A673 (cell line): ENCODE measurements at places on chromosomes 1 and 21. TPM values are rescaled to one million over a fixed set of nuclear protein-coding genes. Genes with fewer than 3 reads are reported as not detected.

AUNIP gene
- 17.7 and 18.9 TPM in 2 replicates for total RNA-seq

DNA sequence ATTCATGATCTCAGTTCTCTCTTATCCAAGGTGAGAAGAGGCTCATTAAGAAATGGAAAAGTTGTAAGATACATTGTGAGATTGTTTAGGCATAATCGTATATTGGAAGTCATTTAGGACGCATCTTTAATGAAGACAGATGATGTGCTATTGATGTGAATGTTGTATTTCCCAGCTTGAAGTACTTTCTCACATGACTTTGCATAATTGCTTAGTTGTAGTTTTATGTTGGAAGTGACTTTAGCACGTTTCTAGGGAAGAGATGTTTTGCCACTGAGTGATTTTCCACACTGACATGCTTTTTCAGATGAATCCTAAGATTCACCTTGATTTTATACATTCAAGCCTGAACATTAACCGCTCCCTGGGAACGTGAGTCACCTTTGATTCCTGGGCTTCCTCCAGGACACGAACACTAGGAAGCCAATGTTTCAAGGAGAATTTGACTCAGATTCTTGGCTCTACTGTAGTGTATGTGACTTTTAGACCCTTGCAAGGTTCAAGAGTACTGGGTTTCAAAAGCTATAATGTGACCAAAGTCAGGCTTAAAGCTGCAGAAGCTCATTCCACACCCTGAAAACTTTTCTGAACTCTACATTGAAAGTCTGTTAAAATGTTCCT, 27.9 kb downstream of the ANGEL2 start:
- no peak for DNase-seq

- DNase-seq: no peak
Measured at GRCh38 chr1:218322762-218323161, 22.4 kb upstream of the TGFB2 start.

- peak; percentile 86 for DNase-seq
Measured at GRCh38 chr21:44792702-44793591, 8.7 kb downstream of the UBE2G2 start.

E2F2 gene
- 45.0 and 46.1 TPM in 2 replicates for total RNA-seq

CRYAA gene
- not detected in 2 replicates for total RNA-seq

ST6GALNAC5 gene
- total RNA-seq: not detected in 2 replicates

DNA sequence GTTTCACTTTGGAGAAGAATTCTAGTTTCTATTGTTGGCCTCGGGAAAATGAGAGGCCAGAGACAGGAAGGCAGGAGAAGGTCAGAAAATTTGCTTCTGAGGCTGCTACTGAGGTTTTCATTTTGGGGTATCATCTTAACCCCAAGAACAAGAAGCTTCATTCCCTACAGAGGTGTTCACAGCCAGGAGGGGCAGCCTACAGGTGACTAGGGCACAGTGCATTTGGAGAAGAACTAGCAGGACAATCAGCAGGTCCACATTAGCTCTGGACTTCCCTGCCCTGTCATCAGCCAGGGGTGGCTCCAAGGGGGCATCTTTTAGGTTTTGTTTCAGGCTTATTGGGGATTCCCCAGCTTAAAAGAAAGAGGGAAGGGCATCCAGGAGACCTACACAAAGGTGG, 12.1 kb upstream of the ZNF496 start:
- DNase-seq: no peak

- DNase-seq: no peak
Measured at GRCh38 chr21:14684071-14684470, 138.0 kb upstream of the SAMSN1 start.

DNA sequence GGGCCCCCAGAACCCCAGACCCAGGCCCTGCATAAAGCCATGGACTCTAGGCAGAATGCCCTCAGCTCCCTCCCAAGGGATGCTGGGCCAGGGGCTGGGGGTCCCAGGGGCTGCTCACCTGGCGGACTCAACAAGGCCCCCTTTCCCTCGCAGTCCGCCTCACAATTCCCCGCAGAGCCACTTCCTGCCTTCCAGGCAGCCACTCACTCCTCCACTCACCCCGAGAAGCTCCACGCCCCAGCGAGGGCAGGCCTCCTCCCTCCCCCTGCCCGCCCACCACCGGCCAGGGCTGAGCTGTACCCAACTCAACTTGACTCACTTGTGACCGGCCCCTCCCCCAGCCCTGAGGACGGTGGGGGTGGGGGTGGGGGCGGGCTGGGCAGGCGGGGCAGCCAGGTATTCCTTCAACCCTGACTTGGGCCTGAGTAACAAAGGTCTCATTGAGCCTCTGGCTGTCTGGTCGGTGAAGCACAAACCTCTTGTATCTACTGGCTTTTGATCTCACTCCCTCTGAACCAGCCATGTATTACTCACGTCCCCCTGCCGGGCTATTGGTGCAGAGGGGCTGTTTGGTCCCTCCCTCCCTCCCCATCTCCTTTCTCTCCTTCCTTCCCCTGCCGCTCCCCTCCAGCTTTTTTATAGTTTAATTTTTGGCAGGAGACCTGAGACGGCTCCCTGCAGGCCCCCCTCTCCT, 5.9 kb downstream of the BLACAT1 start:
- DNase-seq: peak; percentile 69

UBE2U gene
- total RNA-seq: not detected in 2 replicates

- DNase-seq: no peak
Measured at GRCh38 chr1:63884486-63884885, 110.7 kb downstream of the ROR1 start.

- DNase-seq: no peak
Measured at GRCh38 chr1:96308314-96308713, 413.3 kb upstream of the PTBP2 start.

DNA sequence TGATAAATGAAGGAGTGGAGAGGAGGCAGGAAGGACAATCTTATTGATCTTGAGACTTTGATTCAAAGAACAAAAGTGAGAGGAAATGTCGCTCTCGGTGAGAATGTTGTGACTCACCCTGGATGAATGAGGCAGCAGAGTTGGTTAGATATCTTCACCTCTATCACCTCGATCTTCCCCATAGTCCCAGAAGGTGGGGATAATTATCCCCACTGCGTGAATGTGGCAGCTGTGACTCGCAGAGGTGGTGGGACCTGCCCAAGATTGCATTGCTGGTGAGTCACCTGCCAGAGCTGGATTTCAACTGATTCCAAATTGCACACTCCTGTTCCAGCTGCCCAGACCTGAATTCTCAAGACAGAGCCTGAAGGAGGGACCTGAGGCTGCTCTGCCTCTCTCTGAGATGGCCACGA, 105.0 kb downstream of the MATN1 start:
- no peak for DNase-seq

GOLPH3L gene
- 22.6 and 26.7 TPM in 2 replicates for total RNA-seq

S100A9 gene
- total RNA-seq: not detected in 2 replicates

KIF26B gene
- total RNA-seq: not detected in 2 replicates

- DNase-seq: no peak
Measured at GRCh38 chr1:55640708-55641473, 425.7 kb upstream of the USP24 start.

- no peak for DNase-seq
Measured at GRCh38 chr21:35720208-35720731, 340.1 kb downstream of the SETD4 start.

- no peak for DNase-seq
Measured at GRCh38 chr1:226978432-226979114, 38.5 kb downstream of the COQ8A start.

- peak; percentile 95 for DNase-seq
Measured at GRCh38 chr1:232805269-232806185, at the start of gene MAP10. TSS of gene MAP10 (plus strand) at chr1:232805416. CDS start at chr1:232805450, 34 bp downstream.

GRCh38 chr1:184975208-184975870, 1.0 kb upstream of the NIBAN1 start:
- DNase-seq: no peak

DNA sequence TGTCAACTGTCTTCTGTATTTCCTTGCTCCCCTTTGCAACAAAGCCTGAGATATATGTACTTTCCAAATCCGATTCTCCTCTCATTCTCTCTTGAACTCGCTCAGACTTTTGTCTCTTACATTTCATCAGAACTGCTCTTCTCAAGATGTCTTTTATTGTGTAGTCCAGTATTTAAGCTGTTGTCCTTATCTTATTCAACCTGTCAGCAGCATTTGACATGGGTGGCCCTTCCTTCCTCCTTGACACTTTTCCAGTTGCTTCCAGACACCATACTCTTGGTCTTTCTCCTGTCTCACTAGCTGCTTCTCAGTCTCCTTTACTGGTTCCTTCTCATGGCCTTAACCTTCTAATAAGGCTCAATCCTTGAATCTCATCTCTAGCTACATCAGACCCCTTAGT, 47.0 kb downstream of the TSNAX start:
- no peak for DNase-seq

- DNase-seq: no peak
Measured at GRCh38 chr1:82690411-82690810, 889.7 kb downstream of the ADGRL2 start.

KIAA1614 gene
- total RNA-seq: 0.67 and 0.94 TPM in 2 replicates

TTLL7 gene
- 29.9 and 34.2 TPM in 2 replicates for total RNA-seq

DNA sequence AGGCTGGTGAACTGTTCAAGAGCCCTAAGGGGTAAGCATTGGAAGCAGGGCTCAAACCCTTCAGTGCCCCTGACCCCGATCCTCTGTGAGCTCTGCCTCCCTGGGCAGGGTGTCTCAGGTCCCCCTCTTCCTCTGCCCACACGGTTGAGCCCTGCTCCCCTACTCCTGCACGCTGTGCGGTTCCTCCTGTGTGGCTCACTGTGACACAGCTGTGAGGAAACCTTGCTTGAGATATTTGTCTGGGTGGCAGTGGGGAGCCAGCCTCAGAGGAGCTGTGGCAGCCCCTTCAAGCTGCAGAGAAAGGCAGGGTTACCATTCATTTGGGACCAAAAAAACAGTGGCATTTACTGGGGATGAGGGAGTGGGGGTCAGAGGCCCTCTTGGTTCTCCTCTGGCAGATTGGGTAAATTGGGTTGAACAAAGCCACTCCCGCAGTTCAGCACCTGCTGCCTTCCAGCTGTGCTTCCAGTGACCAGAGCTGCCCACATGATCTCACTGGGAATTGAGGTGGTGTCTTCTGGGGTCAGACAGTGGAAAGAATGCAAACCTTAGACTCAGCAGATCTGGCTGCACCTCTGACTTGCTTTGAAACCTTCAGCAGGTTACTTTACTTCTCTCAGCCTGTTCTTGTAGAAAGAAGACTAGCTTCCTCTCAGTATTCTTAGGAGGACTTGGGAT, 60.6 kb upstream of the CD1D start:
- no peak for DNase-seq

DNA sequence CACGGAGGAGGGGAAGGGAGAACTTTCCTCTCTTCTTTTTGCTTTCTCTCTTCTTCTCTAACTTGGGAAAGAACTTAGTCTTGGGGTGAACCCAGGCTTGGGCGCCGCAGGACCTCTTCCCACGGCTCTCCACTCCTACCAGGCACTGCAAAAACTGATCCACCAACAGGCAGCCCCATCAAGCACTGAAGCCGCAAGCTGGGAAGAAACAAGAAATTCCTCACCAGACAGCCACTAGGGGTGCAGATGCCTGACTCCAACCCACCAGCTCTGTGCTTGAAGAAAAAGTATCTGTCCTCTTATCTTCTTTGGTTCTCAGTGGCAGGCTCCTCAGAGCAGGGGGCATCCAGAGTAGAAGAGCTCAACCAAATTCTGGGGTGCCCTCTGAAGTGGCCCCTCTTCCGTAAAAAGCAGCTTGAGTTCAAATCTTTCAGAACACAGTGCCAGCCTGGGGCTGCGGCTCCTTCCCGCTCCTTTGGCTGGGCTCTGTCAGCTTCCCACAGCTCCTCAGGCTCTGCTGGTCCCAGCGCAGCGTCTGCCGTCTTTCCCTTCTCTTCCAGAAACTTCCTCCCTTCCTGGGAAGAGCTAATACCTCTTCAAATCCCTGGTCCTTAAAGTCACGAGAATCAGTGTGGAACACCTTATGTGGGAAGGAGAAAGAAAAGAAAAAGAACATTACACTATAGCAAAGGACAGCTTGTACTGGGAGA, 2.4 kb downstream of the SLC41A1 start:
- DNase-seq: peak; percentile 47

ANGPTL3 gene
- not detected in 2 replicates for total RNA-seq

- no peak for DNase-seq
Measured at GRCh38 chr21:38080888-38081287, 164.6 kb upstream of the KCNJ6 start.

DNA sequence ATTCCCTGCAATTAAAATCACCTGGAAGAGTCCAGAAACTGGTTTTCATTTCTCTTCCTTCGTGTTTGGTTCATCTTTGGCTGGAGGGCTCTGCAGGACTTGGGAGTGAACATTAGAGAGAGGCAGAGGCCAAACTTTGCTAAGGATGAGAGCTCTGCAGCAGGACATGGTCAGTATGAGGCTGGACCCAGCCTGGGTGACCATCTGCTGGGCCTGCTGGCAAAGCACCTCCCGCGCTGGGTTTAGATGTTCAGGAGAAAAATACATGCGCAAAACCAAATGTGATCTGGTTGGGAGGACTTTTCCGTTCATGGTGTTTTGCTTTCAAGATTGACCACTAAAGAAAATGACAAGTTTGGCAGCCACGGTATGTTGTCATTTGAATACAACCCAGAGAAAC, 15.9 kb downstream of the KAZN start:
- no peak for DNase-seq

GRCh38 chr1:54161495-54162168, 8.8 kb upstream of the CDCP2 start:
- DNase-seq: no peak

TBX19 gene
- 2.0 and 2.5 TPM in 2 replicates for total RNA-seq

GRCh38 chr1:171226747-171227370, 21.4 kb upstream of the FMO1 start:
- peak; percentile 87 for DNase-seq

GRCh38 chr1:243438146-243438545, 182.3 kb downstream of the SDCCAG8 start:
- DNase-seq: no peak

NPHS2 gene
- total RNA-seq: not detected in 2 replicates
